ENCODE measurements at places on chromosomes 13 and 19.

DNA sequence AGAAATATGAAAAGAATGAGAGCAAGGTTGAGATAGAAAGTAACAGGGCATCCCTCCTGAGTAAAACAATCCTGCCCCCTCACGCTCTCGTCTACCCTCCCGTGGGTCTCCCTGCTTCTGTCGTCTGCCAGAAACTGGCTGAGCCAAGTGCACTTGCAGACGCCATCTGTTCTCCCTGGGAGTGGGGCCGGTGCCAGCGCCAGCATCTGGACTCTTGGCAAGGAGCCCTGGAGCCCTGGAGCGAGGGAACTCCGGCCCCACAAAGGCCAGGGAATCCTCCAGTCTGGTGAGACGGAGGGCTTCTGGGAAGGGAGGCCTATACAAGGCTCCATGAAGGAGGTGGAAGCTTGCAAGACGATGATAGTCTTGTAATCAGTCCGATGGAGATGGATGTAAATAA lies 2.3 kb upstream of the TMEM91 start:
- no peak for DNase-seq

GRCh38 chr13:114241918-114242317 lies 7.2 kb downstream of the CDC16 start:
- no peak for DNase-seq

DNA sequence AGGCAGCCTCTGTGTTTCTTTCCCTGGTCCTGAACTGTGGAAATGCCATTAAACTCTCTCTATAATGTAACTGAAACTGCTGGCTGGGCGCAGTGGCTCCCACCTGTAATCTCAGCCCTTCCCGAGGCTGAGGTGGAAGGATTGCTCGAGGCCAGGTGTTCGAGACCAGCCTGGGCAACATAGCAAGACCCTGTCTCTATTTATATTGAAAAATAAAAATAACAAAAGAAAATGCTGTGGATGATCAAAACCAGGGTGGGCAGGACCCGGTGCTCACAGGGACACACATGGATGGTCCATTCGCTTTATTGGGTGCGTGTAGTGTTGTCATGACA lies 3.5 kb downstream of the MPV17L2 start:
- no peak for DNase-seq

GRCh38 chr13:23655321-23655720 lies 85.1 kb downstream of the TNFRSF19 start:
- DNase-seq: no peak

DNA sequence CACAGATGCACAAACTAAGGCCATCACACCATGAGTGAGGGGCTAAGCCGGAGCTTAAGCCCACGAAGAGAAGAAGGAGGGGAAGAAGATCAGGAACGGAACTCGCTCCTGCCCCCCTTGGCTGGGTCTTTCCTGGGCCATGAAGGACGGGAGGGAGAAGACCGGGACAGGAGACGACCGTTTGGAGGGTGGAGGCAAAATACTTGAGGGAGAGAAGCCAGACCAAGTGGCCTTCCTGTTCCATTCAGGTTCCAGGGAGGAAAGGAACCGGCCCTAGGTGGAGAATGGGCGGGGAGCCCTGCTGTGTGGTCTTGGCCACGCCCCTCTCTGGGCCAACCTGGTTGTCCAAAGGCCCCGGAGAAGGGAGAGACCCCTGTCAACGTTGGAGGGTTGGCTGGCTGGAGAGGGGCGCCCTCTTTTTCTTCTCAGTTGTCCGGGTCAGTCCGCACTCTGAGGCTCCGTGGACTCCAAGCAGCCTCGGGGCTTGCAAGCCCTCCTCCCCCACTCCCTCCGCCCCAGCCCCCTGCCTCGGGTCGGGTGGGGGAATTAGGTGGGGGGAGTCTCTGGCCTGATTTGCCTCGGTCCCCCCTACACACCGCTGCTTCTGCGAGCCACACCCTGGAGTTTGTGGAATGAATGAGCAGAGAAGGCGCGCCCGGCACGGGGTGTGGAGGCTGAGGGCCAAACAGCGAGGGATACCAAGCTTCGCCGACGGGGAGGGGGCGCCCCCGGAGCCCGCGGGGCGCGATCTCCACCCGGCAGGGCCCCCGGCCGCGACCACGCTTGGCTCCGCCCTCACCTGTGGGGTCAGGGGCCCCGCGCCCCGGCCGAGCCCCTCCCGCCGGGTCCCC lies 757 bp downstream of the FBN3 start:
- DNase-seq: no peak

- DNase-seq: no peak
Observed at GRCh38 chr13:33285420-33286124, at the start of gene STARD13. TSS of gene STARD13 (minus strand) at chr13:33285755. CDS start at chr13:33285638, 117 bp downstream.

DNA sequence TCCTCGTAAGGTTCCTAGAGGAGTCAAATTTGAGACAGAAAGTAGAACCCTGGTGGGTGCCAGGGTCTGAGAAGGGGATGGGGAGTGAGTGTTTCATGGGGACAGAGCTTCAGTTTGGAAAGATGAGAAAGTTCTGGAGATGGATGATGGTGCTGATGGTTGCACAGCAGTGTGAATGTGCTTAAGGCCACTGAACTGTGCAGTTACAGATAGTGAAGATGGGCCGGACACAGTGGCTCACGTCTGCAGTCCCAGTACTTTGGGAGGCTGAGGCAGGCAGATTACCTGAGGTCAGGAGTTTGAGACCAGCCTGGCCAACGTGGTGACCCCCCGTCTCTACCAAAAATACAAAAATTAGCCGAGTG lies 917 bp downstream of the SPC24 start:
- no peak for DNase-seq

- DNase-seq: no peak
Observed at GRCh38 chr13:110027470-110028240, 241.3 kb upstream of the IRS2 start.

GRCh38 chr13:52999093-52999696 lies 29.4 kb upstream of the OLFM4 start:
- DNase-seq: no peak

DNA sequence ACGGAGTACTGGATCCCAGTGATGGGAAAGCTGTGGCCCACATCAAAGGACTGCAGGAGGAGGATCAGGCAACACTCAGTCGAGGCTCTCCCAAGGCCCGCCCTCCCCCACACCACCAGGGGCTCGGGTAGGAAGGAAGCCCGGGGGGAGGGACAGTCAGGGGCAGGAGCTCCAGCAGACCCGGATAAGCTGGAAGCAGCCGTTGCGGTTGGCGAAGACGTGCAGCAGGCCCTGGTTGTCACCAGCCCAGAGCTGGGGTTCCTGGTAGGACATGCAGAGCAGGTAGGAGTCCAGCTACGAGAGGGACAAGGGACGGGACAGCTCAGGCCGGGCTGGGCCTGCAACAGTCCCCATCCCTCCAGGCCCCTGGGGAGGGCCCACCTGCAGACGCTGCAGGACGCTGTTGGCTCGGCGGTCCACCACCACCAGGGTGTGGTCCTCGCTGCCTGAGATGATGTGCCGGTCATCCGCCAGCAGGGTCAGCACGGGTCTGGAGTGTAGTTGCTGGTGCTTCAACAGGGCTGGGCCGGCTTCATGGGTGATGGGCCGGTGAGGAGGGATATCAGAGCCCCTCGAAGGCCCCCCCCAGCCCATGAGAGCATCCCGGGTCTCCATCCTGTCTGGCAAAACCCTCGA lies 1.9 kb downstream of the GNG14 start:
- no peak for DNase-seq

- DNase-seq: no peak
Observed at GRCh38 chr19:38496603-38497487, 63.4 kb downstream of the RYR1 start.

DNA sequence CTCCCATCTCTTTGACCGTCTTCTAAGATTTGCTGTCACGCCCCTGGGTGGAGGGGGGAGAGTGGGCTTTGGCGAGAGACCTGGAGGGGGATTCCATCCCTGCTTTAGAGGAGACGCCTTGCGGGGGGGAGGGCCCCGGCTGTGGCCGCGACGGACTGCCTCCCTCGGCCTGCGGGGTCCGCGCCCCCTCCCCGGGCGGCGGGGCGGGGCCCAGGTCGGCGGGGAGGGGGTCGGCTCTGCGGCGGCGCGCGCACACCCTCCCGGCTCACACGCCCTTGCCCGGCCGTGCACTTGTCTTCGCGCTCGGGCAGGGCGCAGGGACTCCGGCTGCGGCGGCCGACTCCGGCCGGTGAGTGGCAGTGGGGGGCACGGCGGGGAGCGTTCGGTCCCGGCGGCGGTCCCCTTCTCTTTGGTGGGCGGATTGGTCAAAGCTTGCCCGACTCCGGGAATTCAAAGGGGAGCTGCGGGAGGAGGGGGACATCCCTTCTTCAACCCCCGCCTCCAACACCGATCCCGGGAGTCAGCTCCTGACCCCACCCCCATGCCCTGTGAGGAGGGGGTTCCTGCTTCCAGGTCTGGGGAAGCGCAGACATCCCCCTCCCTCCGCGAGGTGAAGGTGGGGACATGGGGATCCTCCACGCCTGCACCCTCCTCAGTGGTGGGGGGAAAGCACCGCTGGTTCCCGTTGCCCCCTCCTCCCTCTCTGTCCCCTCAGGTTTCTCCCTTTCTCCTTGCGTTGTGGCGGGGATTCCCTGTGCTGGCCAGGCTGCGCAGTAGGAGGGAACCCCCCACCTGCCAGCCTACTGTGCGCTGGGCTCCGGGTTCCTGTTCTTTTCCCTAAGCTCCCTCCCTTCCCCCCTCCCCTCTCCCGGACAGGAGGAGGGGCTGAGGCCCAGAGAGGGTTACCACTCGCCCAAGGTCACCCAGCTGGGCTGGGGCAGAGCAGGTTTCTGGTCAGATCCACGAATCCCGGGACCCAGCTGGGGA lies 14.6 kb upstream of the KCNN1 start:
- no peak for DNase-seq

- DNase-seq: no peak
Observed at GRCh38 chr13:54492995-54493394, 1464.4 kb downstream of the OLFM4 start.

- no peak for DNase-seq
Observed at GRCh38 chr13:98466634-98467236, 110.2 kb downstream of the STK24 start.

GRCh38 chr13:112055036-112055914 lies 11.7 kb upstream of the SOX1 start:
- DNase-seq: no peak

DNA sequence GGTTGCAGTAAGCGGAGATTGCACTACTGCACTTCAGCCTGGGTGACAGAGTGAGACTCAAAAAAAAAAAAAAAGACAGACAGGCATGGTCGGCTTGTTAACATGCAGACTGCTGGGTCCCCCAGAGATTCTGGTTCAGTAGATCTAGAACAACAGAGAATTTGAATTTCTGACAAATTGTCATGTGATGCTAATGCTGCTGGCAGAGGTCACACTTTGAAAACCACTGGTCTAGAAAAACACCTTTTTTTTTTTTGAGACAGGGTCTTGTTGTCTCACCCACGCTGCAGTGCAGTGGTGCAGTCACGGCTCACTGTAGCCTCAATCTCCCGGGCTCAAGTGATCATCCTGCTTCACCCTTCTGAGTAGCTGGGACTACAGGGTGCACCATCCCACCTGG lies 7.7 kb upstream of the LRFN3 start:
- no peak for DNase-seq

- DNase-seq: no peak
Observed at GRCh38 chr13:88285329-88285728, 614.2 kb downstream of the SLITRK5 start.

GRCh38 chr13:80132741-80133601 lies 208.0 kb downstream of the SPRY2 start:
- DNase-seq: no peak

DNA sequence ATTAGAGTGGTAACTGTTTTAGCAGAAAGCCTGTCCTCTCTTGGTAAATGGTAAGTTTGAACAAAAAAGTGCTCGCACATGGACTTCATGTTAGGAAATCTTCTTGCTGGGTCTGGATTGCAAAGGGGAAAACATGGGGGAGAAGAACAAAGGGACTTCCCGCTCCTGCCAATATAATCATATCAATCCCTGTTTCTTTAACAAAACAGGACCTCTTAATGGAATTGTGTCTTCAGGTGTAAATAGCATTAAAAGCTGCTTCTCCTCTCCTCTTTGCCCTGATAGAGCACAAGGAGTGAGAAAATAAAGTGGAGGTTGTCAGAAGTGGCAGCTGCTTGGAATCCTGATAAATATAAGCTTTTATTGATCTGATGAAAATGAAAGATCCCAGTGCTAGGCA lies 20.4 kb upstream of the ZNF536 start:
- no peak for DNase-seq
